Activated naive CD4-positive, alpha-beta T cell (primary cell): ENCODE measurements at places on chromosomes 2 and 18.

GRCh38 chr18:38807915-38808314, 1242.3 kb upstream of the CELF4 start:
- no peak for DNase-seq

DNA sequence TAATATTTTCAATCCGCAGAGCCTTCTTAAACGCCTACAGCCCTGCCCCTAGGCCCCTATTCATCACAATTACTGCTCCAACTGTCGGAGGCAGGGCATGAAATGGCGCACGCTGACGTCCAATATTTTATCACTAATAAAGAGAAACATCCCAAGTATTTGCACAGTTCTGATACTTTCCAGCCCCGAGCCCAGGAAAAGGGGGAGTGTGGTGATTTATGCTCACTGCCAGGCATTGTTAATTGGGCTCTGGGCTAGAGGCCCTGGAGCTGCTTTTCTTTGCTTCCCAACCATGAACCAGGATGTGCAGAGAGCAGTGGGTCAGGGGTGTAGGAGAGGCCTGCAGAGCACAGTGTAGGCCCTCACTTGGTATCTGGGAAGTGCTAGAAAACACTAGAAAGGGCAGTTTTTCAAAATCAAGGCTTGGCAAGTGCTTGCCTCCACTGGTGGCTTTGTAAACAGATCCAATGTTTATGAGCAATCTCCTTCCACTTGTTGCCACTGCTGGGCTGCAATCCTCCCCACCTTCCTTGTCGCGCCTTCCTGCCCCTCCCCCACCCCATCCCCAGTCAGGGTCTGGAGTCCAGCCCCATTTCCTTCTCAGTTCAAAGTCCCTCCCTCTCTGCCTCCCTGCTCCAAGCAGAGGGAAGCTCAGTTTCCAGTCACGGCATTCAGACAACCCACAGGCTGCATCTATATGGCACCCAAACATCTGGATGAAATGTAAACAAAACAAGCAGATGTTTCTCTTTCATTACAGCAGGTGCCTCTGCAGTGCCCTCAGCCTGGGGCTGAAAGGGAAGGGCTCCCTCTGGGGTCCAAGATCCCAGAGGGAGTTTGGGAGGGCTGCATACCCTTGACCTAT, 83.9 kb upstream of the PKDCC start:
- DNase-seq, result no peak

GRCh38 chr18:5073026-5073944, 123.8 kb downstream of the AKAIN1 start:
- no peak for DNase-seq

GRCh38 chr2:74525717-74526648, at the start of gene DQX1:
TSS of gene DQX1 (minus strand) at chr2:74526231. CDS start at chr2:74525729, 502 bp downstream.
- no peak for DNase-seq

- no peak for DNase-seq
Measured at GRCh38 chr2:180728928-180729559, 251.4 kb upstream of the UBE2E3 start.

- no peak for DNase-seq
Measured at GRCh38 chr18:60146220-60146960, 226.2 kb downstream of the MC4R start.

GRCh38 chr2:27956888-27957287, 66.4 kb downstream of the BABAM2 start:
- no peak for DNase-seq

DNA sequence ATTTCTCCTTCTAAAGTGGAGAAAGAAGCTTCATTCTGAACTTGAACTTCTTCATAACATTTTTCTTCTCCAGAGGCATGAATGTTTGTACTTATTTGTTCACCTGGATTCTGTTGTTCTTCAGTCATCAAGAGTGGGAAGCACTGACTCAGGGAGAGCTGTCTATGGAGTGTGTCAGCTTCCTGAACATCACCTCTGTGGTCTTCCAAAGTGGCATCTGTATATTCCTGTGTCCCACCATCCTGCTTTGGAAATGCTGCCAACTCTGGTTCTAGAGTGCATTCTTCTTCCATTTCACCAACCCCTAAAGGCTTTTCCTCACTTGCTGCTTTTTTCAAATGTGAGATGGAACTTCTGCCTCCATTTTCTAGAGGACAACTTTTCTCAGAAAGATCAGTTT, 59.5 kb downstream of the TTN start:
- DNase-seq, result no peak

DNA sequence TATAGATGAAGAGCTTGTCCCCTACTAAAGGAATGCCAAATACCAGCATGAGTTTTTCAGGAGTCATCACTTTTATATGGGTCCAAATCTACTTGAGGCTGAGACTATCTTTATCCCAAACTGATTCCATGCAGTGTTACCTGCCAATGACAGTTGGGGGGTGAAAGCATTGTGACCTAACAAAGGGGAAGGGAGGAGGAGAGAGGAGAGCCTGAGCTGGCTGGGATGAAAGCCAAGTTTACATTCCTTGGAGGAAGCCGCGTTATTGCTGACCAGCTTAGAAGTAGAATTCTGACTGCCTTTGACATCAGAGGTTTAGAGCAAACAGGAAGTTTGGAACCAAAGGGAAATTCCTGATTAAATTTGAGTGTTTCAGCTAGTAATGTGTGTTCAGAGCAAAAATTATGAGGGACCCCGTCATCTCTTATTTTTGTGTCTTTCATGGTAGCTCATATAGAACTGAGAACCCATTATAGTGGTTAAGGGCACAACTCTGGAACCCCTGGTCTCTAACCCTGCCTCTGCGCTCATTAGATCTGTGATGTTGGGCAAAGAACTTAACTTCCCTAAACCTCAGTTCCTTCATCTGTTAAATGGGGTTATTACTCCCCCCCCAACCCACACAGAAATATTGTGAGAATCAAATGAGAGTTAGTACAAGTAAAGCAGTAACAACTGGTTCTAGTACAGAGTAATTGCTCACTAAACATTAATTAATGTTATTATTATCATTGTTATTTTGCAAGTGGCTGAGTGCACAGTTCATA, 199.3 kb upstream of the EPAS1 start:
- no peak for DNase-seq

GRCh38 chr2:117621326-117621725, 193.2 kb upstream of the DDX18 start:
- DNase-seq, result no peak

- no peak for DNase-seq
Measured at GRCh38 chr2:209614690-209615369, 156.8 kb upstream of the UNC80 start.
